ENCODE measurements at places on chromosomes 16 and 17. TPM values are rescaled to one million over a fixed set of nuclear protein-coding genes. Genes with fewer than 3 reads are reported as not detected.
A peak's percentile ranks its signal among the peaks of the same experiment; 100 is the strongest.

Gene KCNG4
- not detected for polyA plus RNA-seq

GRCh38 chr16:29779474-29779873 is 1.4 kb downstream of the ZG16 start:
- H3K36me3 ChIP-seq, result no peaks in the 10 kb centered on the region
- H3K27me3 ChIP-seq, result peaks cover 20% of the 10 kb centered on the region
- DNase-seq, result no peak

DNA sequence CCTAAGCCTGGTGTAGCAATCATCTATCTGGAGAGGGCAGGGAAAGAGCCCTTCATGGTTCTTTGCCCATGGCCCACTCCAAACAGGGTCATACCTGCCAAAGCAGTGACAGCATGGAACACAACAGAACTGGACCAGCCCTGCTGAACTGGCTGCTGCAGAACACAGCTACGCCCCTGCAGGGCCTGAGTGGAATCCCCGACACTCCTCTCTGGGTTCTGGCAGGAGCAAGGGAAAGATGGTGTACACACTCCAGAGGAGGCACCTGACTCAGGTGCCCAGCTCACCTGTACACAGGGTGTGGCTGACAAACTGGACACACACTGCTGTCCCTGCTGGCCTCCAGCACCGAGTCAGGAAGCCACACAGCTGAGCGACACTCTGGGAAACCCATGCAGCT is 19.8 kb downstream of the MIEF2 start:
- peaks cover 24% of the 10 kb centered on the region for H3K36me3 ChIP-seq
- H3K27me3 ChIP-seq, result no peaks in the 10 kb centered on the region
- H3K4me3 ChIP-seq, result no peak overlapping the region
- no peak overlapping the region for H3K27ac ChIP-seq
- DNase-seq, result no peak

GRCh38 chr17:19805006-19805405 is 56.9 kb upstream of the ALDH3A1 start:
- no peak overlapping the region for H3K27ac ChIP-seq
- DNase-seq, result no peak
- H3K4me1 ChIP-seq, result no peaks in the 10 kb centered on the region
- no peaks in the 10 kb centered on the region for H3K27me3 ChIP-seq

GRCh38 chr16:56263711-56264608 is 72.7 kb downstream of the GNAO1 start:
- no peaks in the 10 kb centered on the region for H3K36me3 ChIP-seq
- H3K27ac ChIP-seq, result no peak overlapping the region
- DNase-seq, result no peak
- peaks cover 2% of the 10 kb centered on the region for H3K27me3 ChIP-seq
- no peaks in the 10 kb centered on the region for H3K4me1 ChIP-seq

DNA sequence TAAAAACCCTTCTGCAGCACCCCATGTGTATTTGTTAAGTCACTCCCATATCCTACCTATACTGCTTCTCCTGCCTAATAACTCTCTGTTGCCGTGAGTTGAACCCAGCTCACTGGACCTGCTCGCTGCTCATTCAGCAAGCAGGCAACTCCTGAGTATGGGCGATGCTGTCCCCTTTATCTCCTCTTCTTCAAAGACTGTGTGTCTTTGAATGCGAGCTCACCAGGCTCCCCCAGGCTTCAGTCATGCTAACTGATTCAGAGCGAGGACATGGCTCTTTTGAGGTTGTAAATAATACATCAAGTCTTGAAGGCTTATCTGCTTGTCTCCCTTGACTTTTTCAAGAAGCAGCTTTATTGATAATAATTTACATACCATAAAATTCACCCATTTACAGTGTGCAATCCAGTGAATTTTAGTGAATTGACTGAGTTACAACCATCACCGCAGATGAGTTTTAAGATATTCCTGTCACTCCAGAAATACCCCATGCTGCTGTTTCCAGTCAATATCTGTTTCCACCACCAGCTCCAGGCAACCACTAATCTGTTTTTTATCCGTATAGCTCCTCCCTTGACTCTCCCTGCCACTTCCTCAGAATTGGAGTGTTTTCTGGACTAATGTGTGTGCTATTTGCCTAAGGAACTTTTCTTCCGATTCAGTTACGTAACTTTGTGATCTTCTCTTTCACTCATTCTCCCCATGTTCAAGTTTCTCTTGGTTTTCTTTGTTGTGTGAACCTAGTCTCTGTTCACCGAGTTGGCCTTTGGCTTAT is 132.2 kb downstream of the SPECC1 start:
- no peak for DNase-seq
- no peaks in the 10 kb centered on the region for H3K4me1 ChIP-seq
- H3K36me3 ChIP-seq, result no peaks in the 10 kb centered on the region
- H3K27me3 ChIP-seq, result no peaks in the 10 kb centered on the region
- no peak overlapping the region for H3K27ac ChIP-seq

DNA sequence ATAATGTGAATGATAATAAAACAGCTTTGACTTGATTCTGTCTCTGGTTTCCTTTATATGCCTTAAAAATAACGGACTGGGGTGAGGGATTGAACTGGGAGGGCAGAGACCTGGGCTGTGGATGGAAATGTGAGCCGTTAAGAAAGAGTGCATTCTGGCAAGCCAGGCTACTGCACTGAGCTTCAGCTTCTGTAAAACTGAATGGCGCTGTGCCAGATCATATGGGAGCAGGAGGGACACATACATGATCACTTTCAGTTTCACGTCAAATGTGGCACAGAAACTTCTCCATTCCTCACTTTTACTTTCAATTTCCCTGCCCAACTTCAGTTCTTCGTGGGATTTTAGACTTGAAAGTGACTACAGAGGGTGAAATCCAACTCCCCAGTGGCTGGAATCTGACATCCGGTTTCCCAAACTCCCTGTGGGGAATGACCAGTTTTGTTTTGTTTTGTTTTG is 1.1 kb downstream of the MT2A start:
- H3K27me3 ChIP-seq, result no peaks in the 10 kb centered on the region
- H3K4me1 ChIP-seq, result peaks cover 45% of the 10 kb centered on the region
- peak overlapping the region; percentile 99 for H3K27ac ChIP-seq
- H3K4me3 ChIP-seq, result peak overlapping the region; percentile 81

- no peak for DNase-seq
- no peak overlapping the region for H3K4me3 ChIP-seq
- no peaks in the 10 kb centered on the region for H3K36me3 ChIP-seq
- H3K27me3 ChIP-seq, result no peaks in the 10 kb centered on the region
- H3K27ac ChIP-seq, result no peak overlapping the region
- H3K4me1 ChIP-seq, result no peaks in the 10 kb centered on the region
These were observed 77.7 kb upstream of the CLEC3A start for GRCh38 chr16:77944631-77945030.

- no peaks in the 10 kb centered on the region for H3K36me3 ChIP-seq
- H3K4me1 ChIP-seq, result peaks cover 6% of the 10 kb centered on the region
- H3K27me3 ChIP-seq, result no peaks in the 10 kb centered on the region
- DNase-seq, result peak; percentile 84
These were observed 20.7 kb upstream of the CMTM4 start for GRCh38 chr16:66717112-66717675.

Gene CCL7
- 0.55 TPM for polyA plus RNA-seq

- H3K4me3 ChIP-seq, result no peak overlapping the region
- DNase-seq, result no peak
- H3K36me3 ChIP-seq, result no peaks in the 10 kb centered on the region
- no peaks in the 10 kb centered on the region for H3K4me1 ChIP-seq
- no peak overlapping the region for H3K27ac ChIP-seq
- H3K27me3 ChIP-seq, result no peaks in the 10 kb centered on the region
These were observed 667.5 kb upstream of the RBFOX1 start for GRCh38 chr16:6665126-6665525.

- H3K36me3 ChIP-seq, result no peaks in the 10 kb centered on the region
- no peak for DNase-seq
- no peak overlapping the region for H3K27ac ChIP-seq
These were observed 6.5 kb upstream of the P2RX1 start for GRCh38 chr17:3922765-3923164.

DNA sequence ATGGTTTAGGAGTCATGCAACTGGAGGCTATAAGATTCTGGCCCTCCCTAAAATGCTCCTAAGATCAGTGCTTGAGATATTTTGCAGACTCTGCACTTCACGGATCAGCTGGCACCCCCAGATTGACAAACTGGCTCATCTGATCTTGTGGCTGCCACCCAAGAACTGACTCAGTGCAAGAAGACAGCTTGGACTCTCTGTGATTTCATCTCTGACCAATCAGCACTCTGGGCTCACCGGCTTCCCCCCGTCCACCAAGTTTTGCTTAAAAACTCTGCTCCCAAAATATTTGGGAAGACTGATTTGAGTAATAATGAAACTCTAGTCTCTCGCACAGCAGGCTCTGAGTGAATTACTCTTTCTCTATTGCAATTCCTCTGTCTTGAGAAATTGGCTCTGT is 26.3 kb upstream of the CCL2 start:
- no peaks in the 10 kb centered on the region for H3K4me1 ChIP-seq
- H3K27ac ChIP-seq, result no peak overlapping the region

DNA sequence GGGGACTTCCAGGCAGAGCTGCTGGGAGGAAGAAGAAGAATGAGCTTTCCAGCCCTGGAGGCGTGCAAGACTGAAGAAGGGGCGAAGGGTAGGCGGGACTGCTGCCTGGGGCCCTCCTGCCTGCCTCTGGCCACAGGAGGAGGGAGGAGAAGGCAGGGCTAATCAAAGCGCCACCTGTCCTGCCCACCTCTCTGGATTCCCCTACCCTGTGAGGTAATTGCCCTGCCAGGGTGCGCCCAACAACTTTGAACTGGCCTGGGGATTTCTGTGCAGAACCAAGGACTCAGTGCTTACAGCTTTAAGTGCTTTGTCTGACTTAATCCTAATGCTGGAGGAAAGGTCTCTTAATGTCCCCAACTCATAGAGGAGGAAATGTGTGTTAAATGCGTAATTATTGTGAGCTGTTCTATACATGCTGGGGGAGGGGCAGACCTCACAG is at the start of gene NOXO1:
Gene NOXO1, minus strand, starts transcription at position 72 of the 439 bp plus-strand sequence. CDS start 290 bp downstream, outside the sequence.
- H3K4me1 ChIP-seq, result peaks cover 9% of the 10 kb centered on the region
- peaks cover 27% of the 10 kb centered on the region for H3K36me3 ChIP-seq
- no peak for DNase-seq
- H3K27me3 ChIP-seq, result peaks cover 19% of the 10 kb centered on the region
- no peak within 1 kb of the TSS for H3K4me3 ChIP-seq

Gene CYB5B
- polyA plus RNA-seq, result 220 TPM

Gene MPO
- polyA plus RNA-seq, result 0.01 TPM

DNA sequence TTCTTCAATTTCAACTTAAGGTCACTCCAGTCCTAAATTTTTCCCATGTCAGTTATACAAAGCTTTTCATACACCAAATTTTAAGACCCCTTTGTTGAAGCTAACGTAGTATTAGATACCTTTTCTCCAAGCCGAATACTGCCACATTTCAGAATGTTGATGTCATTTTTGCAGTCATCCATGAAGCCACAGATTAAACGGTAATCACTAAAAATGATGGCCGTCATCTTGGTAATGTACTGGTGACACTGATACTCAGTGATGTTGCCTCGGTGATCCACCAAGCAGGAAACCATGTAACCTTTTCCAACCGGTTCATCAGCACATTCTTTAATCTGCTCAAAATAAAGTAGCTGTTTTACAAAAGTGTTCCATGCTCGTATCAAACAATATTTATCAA is 82.1 kb upstream of the CLEC18B start:
- no peaks in the 10 kb centered on the region for H3K36me3 ChIP-seq
- no peaks in the 10 kb centered on the region for H3K4me1 ChIP-seq
- no peak overlapping the region for H3K4me3 ChIP-seq
- H3K27me3 ChIP-seq, result no peaks in the 10 kb centered on the region

DNA sequence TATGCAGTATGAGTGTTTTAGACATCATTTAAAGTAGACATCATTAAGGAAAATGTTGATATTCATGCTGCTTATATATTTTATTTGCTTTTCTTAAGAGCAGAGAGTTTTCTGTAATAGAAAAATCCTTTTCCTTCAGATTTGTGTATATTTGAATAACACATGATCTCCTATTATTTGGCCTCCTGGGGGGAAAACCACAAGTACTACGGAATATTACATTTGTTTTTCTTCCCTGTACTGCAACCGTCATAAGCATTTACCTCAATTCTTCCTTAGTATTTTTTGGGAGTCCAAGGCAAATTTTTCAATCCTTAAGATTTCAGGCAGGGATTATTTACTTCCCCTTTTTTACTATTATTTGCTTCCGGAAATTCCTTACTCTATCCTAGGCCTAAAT is 6.0 kb downstream of the RSPRY1 start:
- peak; percentile 58 for DNase-seq
- H3K27ac ChIP-seq, result peak overlapping the region; percentile 31
- no peak overlapping the region for H3K4me3 ChIP-seq
- no peaks in the 10 kb centered on the region for H3K36me3 ChIP-seq
- peaks cover 22% of the 10 kb centered on the region for H3K4me1 ChIP-seq

Gene TBC1D3B
- polyA plus RNA-seq, result 0.42 TPM

DNA sequence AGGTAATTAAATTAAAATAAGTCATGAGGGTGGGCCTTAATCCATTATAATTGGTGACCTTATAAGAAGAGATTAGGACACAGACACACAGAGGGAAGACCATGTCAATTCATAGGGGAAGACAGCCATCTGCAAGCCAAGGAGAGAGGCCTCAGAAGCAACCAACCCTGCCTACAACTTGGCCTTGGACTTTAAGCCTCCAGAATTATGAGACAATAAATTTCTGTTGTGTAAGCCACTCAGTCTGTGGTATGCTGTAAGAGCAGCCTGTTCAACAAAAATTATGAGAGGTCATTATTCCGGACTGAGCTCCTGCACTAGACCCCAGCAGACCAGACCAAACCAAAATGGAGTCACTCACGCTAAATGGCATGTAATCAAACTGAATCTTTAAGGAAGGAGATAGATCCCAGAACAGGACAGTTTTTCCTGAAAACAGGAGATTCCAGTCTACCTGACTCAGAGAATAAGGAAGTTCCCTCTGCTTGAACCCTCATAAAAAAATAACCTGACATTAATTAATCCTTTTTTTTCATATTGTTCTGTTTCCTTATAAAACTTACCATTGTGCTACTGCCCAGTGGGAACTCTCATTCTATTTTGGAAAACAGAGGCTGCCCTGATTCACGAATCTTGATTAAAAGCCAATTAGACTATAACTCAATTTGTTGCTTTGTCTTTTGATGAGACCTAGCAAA is 74.3 kb downstream of the DNAH3 start:
- H3K27ac ChIP-seq, result no peak overlapping the region
- no peaks in the 10 kb centered on the region for H3K36me3 ChIP-seq
- no peaks in the 10 kb centered on the region for H3K27me3 ChIP-seq
- DNase-seq, result no peak
- H3K4me1 ChIP-seq, result no peaks in the 10 kb centered on the region

Gene KRT38
- polyA plus RNA-seq, result 0.07 TPM

All from fibroblast of lung (primary cell).